ENCODE measurements at places on chromosomes 1 and 21.

DNA sequence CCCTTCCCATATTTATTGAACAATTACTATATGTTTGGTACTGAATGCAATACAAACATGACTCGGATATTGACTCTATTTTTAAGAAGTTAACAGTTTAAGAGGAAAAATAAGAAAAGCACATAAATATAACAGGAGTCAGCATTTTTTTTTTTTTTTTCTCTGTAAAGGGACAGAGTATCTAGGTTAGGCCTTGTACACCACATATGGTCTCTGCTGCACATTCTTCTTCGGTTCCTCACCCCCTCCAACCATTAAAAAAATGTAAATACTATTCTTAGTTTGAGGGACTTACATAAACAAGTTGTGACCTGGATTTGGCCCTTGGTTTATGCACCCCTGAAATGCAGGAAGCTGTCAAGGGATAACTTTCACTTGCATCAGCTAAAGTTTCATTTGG is 40.4 kb downstream of the PHC2 start:
- peak; percentile 86 for DNase-seq

- peak; percentile 43 for DNase-seq
Measured at GRCh38 chr1:8874230-8875201, 4.0 kb downstream of the ENO1 start.

DNA sequence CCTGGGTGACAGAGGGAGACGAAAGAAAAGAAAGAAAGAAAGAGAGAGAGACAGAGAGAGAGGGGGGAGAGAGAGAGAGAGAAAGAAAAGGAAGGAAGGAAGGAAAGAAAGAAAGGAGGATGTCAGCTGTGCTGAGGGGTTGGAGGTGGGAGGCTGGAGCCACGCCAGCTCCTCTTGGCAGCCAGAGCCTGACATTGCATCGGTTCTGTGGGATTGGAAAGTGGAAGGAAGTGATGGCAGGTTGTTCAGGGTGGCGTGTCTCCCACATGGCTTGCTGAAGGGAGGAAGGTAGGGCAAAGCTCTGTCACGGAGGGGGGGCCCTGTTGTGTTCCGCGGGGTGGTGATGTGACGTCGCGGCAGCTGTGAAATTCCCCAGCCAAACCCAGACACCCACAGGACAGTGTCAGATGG is 30.7 kb downstream of the EIF2D start:
- no peak for DNase-seq

DNA sequence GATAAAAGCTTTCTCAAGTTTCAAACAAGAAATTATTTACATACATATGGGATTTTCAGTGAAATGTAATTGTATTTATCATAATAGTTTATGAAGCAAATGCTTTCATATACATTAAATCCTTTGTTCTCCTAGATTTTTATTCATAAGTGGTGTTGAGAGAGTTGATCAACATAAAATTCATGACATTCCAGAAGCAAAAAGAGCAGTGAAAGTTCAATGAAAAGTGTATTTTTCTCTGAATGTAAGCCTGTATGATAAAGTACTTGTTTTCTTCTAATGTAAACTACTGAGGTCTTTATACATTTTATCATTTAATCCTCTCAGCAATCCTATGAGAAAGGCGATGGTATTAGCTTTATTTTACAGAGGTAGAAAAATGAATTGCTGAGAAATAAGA is 146.5 kb downstream of the PLA2G4A start:
- DNase-seq: no peak

GRCh38 chr1:189769448-189769847 is 708.2 kb downstream of the BRINP3 start:
- DNase-seq: no peak

- DNase-seq: no peak
Measured at GRCh38 chr1:76109404-76109803, 34.9 kb downstream of the ST6GALNAC3 start.

DNA sequence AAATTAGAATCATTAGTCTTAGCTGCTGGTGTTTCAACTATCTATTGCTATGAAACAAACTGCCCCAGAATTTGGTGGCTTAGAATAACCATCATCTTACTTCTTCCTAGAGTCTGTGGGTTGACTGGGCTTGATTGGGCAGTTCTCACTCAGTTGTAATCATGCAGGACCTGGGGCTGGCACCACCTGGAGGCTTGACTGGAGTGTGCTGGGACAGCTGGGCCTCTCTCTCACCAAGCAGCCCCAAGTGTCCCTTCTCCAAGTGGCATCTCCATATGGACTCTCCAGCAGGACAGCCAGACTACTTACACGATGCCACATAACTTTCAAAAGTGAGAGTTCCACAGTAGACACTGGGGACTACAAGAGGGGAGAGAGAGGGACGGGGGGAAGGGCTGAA is 140.3 kb upstream of the ATP1B1 start:
- DNase-seq: no peak
